Stimulated activated CD4-positive, alpha-beta T cell treated with anti-CD3 and anti-CD28 coated beads, Interleukin-2, amount 100 ng/mL, for 4 hours (primary cell): ENCODE measurements at places on chromosomes 7 and 10.

DNA sequence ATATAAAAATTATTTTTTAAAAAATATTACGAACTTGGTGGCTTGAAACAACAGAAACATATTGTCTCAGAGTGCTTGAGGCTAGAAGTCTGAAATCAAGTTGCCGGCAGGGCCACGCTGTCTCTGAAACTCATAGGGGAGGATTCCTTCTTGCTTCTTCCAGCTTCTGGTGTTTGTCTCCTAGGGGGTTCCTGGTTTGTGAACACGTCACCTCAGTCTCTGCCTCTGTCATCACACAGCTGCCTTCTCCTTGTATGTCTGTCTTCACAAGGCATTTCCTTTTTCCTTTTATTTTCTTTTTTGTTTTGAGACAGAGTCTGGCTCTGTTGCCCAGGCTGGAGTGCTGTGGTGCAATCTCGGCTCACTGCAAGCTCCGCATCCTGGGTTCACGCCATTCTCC lies 12.7 kb upstream of the SNX8 start:
- DNase-seq: no peak

DNA sequence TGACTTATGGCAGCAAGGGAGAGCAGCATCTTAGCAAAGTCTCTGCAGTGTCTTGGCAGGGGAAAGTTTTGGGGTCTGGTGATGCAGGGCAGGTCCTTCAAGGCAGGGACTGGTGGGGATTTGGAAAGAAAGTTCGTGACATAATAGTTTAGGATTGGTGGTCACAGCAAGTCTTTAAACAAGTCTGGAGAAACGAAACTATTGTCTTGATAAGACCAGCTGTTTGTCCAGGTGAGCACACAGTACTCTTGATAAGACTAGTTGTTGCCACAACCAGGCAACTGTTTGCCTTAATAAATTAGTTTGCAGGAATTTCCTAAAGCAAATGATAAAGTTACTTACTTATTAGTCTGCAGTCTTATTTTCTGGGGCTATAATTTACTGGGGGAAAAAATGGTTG lies 136.1 kb downstream of the AKR1D1 start:
- no peak for DNase-seq

GRCh38 chr10:111261081-111261615 lies 184.3 kb downstream of the ADRA2A start:
- no peak for DNase-seq

GRCh38 chr10:48473704-48474103 lies 131.2 kb downstream of the ARHGAP22 start:
- DNase-seq: no peak

DNA sequence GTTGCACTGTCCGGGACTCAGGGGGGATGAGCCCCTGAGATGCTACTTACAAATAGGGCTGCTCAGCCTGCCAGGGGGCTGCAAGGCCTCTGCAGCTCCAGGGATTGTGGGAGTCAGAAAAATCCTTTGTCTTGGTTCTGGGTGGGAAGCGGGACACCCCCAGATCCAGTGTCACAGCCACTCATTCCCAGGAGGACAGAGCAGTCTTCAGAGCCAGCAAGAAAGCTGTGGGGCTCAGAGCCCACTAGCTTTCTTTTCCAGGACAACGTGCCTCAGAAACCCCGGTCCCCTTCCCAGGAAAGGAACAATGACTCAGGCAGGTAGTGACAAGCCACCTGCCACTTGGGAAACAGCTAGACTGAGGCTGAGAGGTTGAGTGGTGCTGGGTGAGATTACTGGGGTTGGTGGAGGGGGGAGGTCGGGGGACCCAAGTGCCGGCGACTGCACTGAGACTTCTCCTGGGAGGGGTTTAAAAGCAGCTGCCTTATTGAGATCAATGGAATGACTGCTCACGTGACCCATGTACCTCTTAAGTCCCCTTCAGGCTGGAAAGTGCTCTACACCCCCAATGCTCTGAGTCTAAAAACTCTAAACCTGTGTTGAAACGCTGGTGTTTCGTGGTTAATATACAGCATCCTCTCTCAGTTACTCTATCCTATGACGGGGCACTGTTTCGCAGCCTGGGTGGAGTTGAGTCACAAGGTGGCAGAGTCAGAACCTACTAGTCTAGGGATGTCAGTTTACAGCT lies 123.6 kb downstream of the UBE2H start:
- no peak for DNase-seq

GRCh38 chr10:1301143-1301542 lies 245.0 kb downstream of the WDR37 start:
- no peak for DNase-seq

- DNase-seq: no peak
These were observed 11.7 kb downstream of the EPHB6 start for GRCh38 chr7:142866361-142867096.

GRCh38 chr10:102230861-102231356 lies 4.8 kb downstream of the ELOVL3 start:
- no peak for DNase-seq

- no peak for DNase-seq
These were observed 378.9 kb downstream of the RPS24 start for GRCh38 chr10:78412605-78413004.

- no peak for DNase-seq
These were observed 22.4 kb upstream of the FAM13C start for GRCh38 chr10:59384761-59385160.

DNA sequence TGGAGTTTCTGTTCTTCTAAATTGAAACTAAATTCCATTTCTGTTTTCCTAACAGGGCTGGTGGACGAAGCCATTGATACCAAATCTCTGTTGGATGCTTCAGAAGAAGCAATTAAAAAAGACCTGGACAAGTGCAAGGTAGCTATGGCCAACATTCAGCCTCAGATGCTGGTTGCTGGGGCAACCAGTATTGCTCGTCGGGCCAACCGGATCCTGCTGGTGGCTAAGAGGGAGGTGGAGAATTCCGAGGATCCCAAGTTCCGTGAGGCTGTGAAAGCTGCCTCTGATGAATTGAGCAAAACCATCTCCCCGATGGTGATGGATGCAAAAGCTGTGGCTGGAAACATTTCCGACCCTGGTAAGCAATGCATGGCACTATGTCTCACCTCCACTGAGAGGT lies 45.6 kb downstream of the AP3M1 start:
- no peak for DNase-seq

DNA sequence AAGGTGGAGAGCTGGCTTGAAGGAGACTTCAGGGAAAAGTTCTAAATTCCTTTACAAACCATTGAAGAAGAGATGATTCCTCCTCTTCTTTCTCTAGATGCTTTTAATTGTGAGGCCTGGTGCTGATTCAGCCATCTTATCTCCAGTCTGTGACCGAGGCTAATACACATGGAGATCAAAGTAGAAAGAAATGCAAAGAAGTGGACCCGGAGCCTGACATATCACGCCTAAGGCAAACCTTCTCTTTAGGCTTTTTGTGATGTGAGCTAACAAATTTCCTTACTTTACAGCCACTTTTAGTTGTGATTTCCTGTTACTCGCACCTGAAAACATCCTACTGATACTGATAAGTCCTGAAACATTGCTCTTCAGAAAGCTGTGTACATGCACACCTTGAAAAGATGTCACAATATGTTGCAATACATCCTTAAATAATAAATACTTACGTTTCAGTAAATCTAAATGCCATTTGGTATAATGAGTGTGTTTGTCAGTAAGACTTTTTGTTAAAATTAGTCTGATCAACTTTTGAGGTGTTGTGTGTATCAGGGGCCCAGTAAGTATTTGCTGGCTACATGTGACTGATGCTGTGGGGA lies 192.4 kb downstream of the BAMBI start:
- DNase-seq: no peak

GRCh38 chr7:66629222-66630062 lies 761 bp downstream of the KCTD7 start:
- peak; percentile 6 for DNase-seq
